Putamen (tissue), 1 donor: ENCODE measurements at places on chromosomes 12 and 14.

- no peak for DNase-seq
These were observed 520.8 kb downstream of the FLRT2 start for GRCh38 chr14:86050757-86051156.

GRCh38 chr14:68551045-68551683 is 241.7 kb downstream of the ZFP36L1 start:
- no peak for DNase-seq

DNA sequence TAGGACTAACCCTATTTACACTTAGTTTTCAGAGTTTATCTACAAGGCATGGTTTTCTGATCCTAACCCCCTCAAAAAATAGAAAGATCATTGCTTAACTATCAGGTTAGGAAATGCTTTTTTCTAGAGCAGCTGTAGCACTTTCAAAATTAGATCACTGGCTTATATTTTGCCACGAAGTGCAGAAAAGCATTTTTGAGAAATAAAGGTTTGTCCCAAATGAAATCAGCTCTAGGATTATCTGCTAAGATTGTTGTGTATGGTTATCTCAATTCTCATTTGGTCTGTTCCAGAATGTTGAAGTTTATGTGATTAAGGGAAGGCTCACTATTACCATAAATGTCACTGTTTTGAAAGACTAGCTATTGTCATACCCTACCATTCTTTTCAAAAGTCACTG is 9.8 kb upstream of the DYRK4 start:
- no peak for DNase-seq

GRCh38 chr14:89000007-89000942 is 175.8 kb downstream of the TTC8 start:
- DNase-seq = no peak

GRCh38 chr12:97223419-97223818 is 239.2 kb upstream of the RMST start:
- DNase-seq = no peak

GRCh38 chr14:50739186-50739585 is 71.1 kb upstream of the SAV1 start:
- DNase-seq = no peak

- DNase-seq = no peak
These were observed 151.4 kb upstream of the MDGA2 start for GRCh38 chr14:47826809-47827208.

- DNase-seq = no peak
These were observed 48.4 kb downstream of the FNTB start for GRCh38 chr14:65035049-65035448.
